ENCODE measurements at places on chromosomes 5 and 9. TPM values are rescaled to one million over a fixed set of nuclear protein-coding genes. Genes with fewer than 3 reads are reported as not detected.

The GGTA1 gene
- 2.0 TPM for total RNA-seq

The PCDHGA8 gene
- 3.3 TPM for total RNA-seq

The ADAMTSL2 gene
- 8.8 TPM for total RNA-seq

DNA sequence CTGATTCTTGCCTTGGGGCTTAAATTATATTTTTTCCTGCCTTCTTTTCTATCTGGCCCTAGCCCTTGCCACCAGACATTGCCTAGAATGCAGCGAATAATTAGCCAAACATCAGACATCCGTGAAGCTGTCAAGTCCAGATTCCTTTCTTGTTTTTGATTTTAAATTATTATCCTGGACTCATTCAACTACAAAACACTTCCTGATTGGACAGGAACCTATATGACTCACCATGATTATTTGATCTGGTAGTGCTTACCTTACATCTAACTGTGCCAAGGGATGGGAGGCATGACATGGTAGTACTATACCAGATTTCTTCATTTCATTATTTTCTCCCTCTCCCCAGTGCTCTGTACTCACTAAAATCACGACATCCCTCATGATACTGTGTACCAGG, 829.6 kb downstream of the TLR4 start:
- no peak for DNase-seq

- DNase-seq: no peak
Measured at GRCh38 chr5:118946138-118946800, 42.1 kb downstream of the DTWD2 start.

DNA sequence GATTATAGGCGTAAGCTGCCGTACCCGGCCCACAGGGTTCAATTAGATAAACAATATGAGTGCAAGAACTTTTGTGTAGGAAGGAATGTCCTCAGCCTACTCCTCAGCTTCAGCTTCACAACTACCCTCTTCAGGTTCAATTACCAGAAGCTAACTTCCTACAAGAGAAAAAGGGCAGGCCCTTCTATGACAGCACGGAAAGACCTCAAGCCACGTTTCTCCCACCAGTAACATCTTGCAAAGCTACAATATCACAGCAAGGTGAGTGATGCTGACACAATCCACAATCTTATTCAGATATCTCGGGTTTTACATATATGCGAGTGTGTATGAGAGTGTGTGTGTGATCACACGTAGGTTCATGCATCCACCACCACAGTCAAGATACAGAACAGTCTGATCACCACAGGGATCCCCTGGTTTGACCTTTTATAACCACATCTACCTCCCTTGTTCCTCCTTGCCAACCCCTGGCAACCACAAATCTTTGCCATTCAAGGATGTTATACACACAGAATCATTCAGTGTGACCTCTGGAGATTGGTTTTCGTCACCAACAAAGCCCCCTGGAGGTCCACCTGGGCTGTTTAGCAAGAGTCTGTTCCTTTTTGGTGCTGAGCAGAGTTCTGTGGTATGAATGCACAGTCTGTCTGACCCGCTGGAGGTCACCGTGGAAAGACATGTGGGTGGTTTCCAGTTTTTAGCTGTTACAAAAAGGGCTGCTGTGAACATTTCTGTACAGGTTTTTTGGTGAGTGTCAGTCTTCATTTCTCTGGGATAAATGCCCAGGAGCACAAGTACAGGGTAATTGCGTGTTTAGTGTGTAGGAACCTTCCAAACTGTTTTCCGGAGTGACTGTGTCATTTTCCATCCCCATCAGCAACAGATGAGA, 38.2 kb downstream of the IPPK start:
- DNase-seq: peak; percentile 27

- no peak for DNase-seq
Measured at GRCh38 chr9:121781701-121782464, 130.4 kb downstream of the DAB2IP start.

DNA sequence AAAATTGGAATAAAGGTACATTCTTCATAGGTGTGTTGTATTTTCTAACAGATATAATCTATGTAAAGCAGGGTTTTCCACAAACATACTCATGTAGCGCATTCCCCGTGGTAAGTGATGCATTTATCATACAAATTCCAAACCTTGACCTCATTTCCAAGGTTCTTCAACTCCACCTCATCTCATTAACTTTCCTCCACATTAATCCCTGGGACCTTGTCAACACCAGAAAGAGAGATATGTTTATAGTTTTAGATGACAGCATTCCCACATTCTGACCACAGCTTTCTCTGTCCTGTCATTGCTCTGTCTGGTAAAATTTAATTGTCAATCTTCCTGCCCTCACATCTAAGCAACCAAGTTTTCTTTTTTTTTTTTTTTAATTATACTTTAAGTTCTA, 415.1 kb downstream of the TMEM161B start:
- DNase-seq: no peak

DNA sequence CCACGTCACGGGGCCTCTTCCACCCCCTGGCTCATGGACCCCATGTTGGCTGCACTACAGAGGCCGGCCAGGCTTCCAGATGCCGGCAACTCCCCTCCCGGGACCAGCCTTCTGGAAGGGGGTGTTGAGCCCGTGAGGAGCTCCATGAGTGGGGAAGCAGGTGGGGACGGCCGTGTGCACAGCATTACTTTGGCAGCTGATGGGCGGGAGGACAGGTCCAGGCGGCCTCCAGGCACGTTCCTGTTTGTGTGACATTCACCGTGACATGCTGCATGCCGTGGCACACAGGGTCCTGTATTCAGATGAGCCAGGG, 29.1 kb upstream of the ABO start:
- DNase-seq: peak; percentile 44

GRCh38 chr9:135501261-135502167, 1.0 kb downstream of the MRPS2 start:
- DNase-seq: no peak

GRCh38 chr5:167923396-167923795, 368.0 kb upstream of the WWC1 start:
- no peak for DNase-seq

GRCh38 chr5:74251141-74252035, 389.1 kb downstream of the ENC1 start:
- peak; percentile 71 for DNase-seq

- DNase-seq: no peak
Measured at GRCh38 chr9:108621991-108622855, 233.6 kb downstream of the ACTL7B start.

GRCh38 chr5:15001517-15001916, 129.9 kb upstream of the ANKH start:
- DNase-seq: no peak

DNA sequence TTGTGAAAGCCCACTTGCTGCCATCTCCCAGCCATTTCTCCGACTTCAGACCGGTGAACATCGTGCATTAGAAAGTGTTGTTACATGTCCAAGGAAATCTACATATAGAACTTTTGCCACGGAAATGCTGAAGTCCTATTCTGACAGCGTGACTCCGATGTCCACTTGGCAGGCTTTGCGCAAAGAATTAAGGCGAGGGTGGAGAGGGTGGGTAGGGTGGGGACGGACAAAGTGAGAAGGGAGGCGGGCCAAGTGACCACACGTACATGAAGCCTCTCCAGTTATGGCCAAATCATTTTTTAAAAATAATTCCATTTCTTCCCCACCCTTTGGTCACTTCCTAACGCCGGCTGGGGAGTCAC, 460 bp upstream of the ACO1 start:
- DNase-seq: no peak

All from ureter (tissue), 1 donor.